Stimulated activated CD4-positive, alpha-beta T cell treated with anti-CD3 and anti-CD28 coated beads, TNF-alpha, amount 100 ng/mL, for 48 hours (primary cell): ENCODE measurements at places on chromosomes 6 and 20.

DNA sequence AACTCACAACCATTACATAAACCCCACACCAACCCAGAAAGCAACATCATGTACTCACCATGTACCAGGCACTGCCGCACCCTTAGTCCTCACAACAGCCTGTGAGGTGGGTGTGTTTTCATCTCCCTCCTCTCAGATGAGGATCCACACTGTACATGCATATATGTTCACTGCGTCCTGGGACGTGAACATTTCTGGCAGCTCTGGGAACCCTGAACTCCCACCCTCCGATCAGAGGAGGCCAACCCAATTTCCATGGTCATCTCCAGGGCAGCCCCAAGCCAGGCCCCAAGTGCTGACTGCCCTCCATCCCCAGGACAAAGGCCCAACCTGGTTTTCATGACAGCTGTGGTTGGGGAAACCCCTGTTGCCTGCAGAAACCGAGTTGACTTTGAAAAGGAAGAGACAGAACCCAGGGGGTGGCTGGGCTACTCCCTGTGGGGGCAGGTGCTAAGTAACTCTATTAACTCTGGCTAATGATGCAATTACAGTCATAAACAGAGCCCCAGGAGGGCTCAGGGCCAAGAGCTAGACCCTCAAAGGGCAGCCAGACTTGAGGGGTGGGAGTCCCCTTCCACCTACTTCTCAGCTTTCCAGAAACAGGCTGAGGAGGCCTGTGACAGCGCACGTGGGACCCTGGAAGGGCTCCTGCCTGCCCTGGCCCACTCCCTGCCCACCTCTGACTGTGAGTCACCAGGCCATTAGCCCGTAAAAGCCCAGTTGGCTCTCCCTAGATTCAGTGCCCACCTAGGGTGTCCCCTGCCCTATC, 2.6 kb downstream of the TFEB start:
- DNase-seq: peak; percentile 19

DNA sequence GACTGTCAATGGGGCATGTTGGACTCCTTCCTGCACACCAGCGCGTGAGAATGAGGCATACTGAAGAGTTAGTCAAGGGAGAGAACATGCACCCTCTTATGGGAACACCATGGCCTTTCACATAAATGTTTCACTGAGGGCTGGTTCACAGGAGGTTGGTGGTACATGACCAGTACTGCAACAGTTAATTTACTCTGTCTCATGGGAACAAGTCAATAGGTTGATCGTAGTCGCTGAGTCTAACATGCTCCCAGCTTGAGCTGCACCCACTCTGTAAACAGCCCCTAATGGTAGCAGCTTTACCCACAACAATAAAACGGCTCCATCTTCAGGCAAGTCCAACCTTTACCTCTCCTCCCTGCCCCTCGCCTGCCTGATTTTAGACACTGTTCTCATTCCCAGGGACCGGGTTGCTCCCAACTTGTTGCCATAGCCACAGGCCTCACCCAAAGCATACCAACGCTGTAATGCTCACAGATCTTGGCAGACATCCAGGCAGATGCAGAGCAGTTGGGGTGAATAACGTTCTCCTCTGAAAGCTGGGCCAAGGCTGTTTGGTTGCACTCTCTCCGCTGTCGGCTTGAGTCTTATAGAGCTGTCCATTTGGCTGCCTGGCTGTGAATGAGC, 111.3 kb downstream of the LY86 start:
- DNase-seq: no peak

DNA sequence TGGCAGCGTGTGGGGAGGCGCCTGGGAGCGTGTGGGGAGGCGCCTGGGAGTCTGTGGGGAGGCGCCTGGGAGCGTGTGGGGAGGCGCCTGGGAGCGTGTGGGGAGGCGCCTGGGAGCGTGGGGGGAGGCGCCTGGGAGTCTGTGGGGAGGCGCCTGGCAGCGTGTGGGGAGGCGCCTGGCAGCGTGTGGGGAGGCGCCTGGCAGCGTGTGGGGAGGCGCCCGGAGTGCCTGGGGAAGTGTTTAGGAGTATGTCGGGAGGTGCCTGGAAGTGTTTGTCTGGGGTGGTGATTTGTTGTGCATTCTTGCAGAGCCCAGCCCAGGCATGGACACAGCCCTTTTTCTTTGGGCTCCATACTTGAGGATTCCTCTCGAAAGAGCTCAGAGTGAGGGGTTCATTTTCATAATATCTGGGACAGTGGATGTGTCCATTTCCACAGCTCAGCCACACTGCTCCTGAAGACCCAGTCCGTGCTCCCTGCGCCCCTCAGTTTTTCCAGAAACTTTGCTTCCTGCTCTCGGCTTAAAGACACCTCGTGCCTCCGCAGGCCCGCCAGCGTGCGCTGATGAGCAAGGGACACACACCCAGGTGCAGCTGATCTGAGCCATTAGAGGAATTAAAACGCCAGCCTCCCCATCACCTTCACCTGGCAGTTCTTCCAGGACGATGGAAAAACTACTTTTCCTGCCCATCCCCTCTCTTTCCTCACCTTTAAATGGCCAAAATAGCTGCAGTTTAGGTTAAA, 172.2 kb upstream of the THBS2 start:
- no peak for DNase-seq

- no peak for DNase-seq
Measured at GRCh38 chr6:70380771-70381416, 32.4 kb upstream of the FAM135A start.

DNA sequence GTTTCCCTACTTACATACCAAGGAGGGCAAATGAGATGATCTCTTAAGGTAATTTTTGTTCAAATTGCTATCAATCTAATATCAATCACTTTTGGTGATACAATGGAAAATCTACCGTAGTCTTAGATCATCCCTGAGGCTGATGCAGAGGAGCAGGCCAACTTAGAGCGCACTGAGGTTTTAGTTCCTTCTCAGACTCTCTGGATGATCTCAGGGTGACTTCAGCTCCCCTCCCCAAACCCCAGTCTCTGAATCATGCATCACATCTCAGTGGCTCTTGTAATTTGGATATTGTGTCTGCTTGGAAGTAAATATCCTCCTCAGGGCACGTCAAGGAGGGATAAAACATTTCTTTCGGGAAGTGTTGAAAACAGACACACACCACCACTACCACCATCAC, 5.9 kb downstream of the TUBB2B start:
- DNase-seq: no peak

- DNase-seq: no peak
Measured at GRCh38 chr6:166933396-166933795, 23.0 kb downstream of the RNASET2 start.
